ENCODE measurements at places on chromosomes 12 and 14. TPM values are rescaled to one million over a fixed set of nuclear protein-coding genes. Genes with fewer than 3 reads are reported as not detected.

DNA sequence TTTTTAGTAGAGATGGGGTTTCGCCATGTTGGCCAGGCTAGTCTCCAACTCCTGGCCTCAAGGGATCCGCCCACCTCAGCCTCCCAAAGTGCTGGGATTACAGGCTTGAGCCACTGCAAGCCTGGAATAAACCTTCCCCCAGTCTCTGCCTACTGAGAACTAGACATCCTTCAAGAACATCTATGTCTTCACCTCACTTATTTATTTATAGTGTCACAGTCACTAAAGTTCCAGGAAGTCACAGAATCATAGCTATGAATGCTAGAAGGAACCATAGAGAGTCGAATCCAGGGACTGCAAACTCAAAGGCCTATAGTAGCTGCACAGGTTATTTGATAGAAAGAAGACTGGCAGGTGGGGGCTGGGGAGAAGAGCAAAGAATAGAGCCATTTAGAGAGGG, 44.7 kb upstream of the NUDT4 start:
- DNase-seq: no peak

GRCh38 chr12:93447555-93448290, 6.0 kb upstream of the UBE2N start:
- no peak for DNase-seq

GRCh38 chr12:114209861-114210260, 196.1 kb downstream of the TBX5 start:
- no peak for DNase-seq

GRCh38 chr12:132342251-132343227, 13.2 kb upstream of the GALNT9 start:
- DNase-seq: no peak

DNA sequence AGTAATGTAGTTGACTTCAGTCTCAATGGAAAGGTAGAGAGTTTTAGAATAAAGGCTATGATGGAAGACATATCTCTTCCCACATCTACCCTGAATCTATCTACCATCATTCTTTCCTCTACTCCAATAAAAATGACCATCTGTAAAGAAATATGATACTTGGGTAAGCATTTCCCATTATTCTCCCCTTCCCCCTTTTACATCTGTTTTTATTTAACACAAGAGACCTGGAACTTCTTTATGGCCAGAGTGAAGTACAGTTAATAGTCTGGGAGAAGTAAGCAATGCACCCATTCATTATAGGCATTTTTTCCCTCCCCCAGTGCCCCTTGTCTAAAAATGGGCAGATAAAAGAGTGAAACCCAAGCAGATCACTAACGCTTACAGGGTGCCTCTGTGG, 6.5 kb downstream of the TPH2 start:
- no peak for DNase-seq

Gene PRH1
- 25.1 TPM for total RNA-seq

Gene SERPINA12
- total RNA-seq: not detected

Gene OR6C68
- not detected for total RNA-seq

Measured in activated naive CD4-positive, alpha-beta T cell treated with anti-CD3 and anti-CD28 coated beads, Interleukin-2, amount 50 U/mL, for 72 hours (primary cell).